DMS79 treated with DMSO at 0.1 percent for 48 hours (cell line): ENCODE measurements at places on chromosomes 7 and 10.

DNA sequence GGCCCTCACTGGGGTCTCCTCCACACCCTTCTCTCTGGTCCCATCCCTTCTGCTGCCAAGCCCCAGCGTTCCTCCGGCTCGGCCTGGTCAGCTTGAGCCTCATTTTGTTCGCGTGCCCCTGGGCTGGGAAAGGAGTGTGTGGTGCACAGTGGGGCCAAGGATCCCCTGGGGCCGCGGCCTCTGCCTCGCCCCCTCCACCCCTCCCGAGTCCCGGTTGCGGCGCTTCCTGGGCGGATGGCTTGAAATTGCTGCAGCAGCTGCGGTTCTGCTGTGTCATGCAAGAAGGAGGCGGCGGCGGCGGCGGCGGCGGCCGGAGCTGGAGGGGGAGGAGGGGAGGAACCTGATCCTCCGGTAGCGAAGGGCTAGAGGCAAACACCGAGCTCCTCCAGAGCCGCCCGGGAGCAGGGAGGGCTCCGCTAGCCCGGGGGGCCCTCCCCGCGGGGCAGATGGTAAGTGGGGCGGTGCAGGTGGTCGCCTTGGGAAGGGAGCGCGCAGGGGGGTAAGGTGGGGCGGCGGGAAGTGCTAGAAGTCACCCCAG, 217.8 kb upstream of the MKLN1 start:
- peak; percentile 44 for DNase-seq

DNA sequence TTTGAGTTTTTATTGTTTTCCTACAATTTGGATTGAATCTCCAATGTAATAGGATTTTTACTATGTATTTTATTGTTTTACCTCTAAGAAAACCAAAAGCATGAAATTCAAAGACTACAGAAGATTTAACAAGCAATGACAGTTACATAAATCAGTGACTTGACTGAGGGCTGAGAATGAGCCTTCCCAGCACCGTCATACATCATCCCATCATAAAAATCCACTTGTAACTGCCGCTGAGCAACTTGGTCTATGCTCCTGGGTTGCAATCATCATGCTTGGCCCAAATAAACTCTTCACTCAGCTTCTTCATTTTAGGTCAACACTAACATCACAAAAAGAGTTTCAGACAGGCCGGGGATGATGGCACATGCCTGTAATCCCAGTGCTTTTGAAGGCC, 13.5 kb downstream of the LARP4B start:
- no peak for DNase-seq

DNA sequence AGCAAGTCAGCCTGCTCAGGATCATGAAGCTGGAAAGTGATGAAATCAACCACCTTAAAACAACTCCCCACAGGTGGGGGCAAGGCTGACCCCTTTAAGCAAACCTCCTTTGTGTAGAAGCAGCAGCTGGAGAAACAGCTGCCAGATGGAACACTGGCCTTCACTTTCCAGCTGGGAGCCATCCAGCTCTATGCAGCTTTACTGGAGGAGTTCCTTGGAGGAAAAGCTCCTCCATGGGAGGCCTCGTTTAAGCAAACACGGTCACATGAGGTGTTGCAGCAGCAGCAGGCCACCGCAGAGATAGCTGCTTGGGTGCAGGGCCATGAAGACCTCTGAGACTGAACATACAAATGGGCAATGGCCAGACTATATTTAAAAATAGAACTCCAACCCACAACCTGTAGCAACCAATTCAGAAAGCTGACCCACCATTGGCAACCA, 13.0 kb upstream of the DLG5 start:
- DNase-seq: no peak

DNA sequence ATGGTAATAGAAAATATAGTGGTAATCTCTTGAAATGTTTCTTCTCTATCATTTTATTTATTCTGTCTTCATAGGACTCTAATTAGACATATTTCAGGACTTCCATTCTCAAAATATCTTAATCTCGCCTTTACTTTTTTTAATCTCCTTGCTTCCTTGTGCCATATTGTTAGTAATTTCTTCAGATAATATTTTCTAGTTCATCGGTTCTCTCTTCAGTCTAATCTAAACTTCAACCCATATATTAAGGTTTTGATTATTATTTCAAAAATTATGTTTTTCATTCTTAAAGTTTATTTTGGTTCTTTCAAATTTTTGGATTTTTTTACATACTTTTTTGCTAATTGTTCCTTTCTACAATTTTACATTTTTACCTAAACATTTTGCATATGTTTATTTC, 237.9 kb upstream of the DGKB start:
- no peak for DNase-seq

DNA sequence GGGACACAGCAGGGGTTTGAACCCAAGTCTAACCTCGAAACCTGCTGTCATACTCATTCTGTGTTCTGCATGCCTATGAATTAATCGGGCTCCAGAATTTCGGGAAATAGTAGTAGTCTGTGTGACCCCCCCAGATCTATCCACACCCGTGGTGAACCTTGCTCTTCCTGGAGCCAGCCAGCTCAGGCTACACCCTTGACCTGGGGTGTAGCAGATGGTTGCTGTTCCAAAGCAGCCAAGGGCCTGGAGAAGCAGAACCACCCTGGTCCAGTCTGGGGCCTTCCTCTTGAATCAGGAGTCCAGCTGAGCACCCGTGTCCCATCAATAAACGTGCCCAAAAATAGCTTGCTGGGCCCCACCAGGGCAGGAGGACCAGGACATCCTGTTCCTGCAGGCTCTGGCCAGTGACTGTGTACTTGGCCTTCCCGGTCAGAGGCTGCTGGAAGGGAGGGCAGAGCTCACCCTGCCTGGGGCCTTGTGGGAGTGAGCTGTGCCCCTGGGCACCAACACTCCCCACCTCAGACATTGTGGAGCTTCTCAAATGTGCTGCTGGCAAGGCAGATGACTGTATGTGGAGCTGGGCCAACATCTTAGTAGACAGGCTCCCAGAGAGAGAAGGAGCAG, 101.2 kb upstream of the ZNF716 start:
- DNase-seq: no peak

DNA sequence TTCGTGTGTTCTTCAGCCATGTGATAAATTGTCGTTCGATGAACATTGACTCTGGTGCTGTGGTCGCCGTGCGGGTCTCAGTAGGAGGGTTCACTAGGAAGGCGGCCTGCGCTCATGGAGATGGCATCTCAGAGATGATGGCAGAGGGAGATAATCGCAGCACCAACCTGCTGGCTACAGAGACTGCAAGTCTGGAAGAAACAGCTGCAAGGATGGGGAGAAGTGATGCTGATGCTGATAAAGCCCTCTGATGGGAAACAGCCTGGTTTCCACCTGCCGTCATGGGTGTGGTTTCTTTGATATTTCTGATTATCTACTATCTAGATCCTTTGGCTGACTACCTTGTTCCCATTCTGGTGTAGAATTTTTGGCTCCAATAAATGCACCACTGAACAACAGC, 130.5 kb upstream of the ANKRD30A start:
- DNase-seq: no peak

GRCh38 chr7:24284699-24285506, 913 bp downstream of the NPY start:
- DNase-seq: no peak

- DNase-seq: no peak
Measured at GRCh38 chr7:11726001-11726793, 105.8 kb downstream of the THSD7A start.

DNA sequence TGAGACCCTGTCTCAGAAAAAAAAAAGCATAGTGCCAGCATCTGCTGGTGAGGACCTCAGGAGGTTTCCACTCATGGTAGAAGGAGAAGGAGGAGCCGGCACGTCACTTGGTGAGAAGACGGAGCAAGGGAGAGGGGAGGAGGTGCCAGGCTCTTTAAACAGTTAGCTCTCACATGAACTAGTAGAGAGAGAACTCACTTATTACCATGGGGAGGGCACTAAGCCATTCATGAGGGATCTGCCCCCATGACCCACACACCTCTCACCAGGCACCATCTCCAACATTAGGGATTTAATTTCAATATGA, 62.9 kb upstream of the VKORC1L1 start:
- DNase-seq: no peak

DNA sequence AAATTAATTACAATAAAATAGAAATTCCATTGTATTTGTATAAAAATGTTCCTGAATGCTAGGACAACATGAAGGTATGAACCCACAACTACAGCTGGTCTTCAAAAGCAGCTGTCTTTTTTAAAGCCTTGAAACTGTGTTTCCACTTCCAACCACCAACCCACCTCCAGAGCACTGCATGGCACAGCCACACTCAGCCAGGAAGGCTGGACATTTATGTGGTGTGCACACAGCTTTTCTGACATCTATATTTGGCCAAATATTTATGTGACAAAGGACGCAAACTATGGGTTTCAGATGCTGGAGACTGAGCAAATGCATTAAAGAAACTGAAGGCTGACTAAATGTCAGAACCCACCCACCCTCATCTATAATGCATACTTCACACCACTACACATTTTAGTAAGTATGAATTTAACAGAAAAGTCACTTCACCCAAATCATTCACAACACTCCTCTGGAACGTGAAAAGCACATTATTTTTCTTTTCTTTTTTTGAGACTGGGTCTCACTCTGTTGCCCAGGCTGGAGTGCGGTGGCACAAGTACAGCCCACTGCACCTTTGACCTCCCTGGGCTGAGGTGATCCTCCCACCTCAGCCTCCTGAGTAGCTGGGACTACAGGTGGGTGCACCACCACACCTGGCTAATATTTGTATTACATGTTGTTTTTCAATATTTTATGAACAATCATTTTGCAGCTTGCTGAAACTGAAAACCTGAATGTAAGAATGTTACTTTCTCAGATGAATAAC, 27.9 kb upstream of the DAGLB start:
- no peak for DNase-seq

GRCh38 chr10:74439213-74439612, 288.2 kb downstream of the ADK start:
- DNase-seq: no peak

- DNase-seq: no peak
Measured at GRCh38 chr10:1538531-1539061, 198.7 kb downstream of the ADARB2 start.

DNA sequence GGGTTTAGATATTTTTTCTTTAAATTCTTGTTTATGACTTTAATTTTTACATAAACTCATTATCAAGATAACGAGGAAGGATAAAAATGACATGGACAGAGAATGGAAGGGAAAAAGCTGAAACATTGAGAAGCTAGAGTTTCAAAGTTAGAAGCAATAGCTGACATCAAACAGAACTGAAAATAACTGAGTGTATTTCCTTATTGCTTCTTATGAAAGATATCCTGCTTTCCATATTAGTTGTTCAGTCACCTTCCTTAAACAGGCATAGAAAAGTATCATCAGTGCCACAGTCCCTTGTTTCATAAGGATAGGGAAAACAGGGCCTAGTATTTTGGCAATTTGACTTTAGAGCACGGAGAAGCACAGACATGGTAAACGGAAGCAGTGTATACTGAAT, 460.5 kb upstream of the GHITM start:
- DNase-seq: no peak

DNA sequence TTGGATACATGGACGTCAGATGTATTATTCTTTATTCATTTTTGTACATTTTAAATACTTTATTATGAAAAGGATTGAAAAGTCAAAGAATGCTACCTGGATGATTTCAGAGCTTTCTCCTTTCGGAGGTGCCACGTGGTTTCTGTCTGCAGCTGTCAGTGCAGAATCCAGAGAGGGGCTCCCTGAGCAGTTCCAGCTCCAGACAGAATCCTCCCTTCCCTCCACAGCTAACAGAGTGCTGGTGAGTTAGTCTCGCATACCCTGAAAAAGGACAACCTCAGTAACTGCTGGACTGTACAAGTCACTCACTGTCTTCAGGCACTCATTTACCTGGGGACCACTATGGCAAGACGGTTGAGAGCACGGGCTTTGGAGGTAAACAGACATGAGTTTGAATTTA, 10.9 kb downstream of the DNMBP start:
- DNase-seq: no peak

DNA sequence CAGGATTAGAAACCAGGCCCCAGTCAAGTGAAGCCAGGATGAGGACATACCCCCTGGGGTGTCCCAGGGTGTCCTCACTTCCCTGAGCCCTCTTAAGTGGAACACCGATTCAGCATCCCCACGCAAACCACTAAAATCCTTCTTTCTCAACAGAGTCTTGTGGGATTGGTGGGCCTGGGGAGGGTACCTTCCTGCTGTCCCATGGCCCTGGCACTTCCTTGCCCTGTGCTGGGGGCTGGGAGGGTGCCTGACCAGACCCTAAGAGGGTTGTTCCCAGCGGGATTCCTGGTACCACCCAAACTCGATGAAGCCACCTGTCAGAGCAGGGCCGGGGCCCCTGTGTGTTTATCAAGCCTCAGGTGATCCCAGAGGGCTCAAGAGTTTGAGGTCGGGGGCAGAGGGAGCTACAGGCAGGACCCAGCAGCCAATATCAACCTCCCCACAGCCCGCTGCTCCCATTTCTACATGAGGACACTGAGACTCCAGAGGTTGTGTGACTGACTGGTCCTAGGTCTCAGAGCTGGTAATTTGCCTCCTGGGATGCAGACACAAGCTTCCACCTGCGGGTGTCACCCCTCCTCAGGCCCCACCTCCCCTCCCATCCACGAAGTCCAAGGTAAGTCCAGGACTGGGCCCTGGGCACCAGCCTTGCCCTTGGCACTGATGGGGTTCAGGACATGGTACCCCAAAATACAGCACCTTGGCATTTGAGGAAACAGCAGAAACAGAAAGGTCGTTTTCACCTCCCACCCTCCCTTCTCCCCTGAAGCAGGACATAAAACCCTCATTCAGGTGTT, 31.4 kb downstream of the OAT start:
- no peak for DNase-seq

DNA sequence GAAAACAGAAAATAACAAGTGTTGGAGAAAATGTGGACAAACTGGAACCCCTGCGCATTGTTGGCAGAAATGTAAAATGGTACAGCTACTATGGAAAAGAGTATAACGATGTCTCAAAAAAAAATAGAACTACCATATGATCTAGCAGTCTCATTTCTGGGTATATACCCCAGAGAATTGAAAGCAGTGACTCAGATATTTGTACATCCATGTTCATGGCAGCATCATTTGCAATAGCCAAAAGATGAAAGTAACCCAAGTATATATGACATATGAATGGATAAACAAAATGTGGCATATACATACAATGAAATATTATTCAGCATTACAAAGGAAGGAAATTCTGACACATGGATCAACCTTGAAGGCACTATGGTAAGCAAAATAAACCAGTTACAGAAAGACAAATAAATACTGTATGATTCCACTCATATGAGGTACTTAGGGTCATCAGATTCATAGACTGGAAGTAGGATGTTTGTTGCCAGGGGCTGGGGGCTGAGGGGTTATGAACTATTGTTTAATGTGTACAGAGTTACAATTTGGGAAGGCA, 4.9 kb downstream of the NRCAM start:
- DNase-seq: no peak
